T-helper 2 cell treated with Interferon-gamma antibody and Interleukin-4, amounts not matched to agents 5 μg/mL and 100 μg/mL, for 36 hours (primary cell): ENCODE measurements at places on chromosomes 16 and 17.

DNA sequence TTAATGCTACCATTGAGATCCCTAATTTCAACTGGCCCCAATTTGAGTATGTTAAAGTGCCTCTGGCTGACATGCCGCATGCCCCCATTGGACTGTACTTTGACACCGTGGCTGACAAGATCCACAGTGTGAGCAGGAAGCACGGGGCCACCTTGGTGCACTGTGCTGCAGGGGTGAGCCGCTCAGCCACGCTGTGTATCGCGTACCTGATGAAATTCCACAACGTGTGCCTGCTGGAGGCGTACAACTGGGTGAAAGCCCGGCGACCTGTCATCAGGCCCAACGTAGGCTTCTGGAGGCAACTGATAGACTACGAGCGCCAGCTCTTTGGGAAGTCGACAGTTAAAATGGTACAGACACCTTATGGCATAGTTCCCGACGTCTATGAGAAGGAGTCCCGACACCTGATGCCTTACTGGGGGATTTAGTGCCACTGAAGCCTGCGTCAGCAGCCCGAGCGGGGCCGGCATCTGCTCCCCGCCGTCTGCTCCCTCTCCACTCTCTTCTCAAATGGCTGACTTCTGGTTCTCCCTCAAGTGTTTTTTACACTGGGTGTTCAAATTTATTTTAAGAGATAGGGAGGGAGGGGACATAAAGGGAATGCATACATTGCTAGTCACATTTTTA lies 22.9 kb downstream of the DUSP14 start:
- no peak for DNase-seq

- DNase-seq, result no peak
Measured at GRCh38 chr17:36525113-36525512, 9.6 kb downstream of the MYO19 start.

- DNase-seq, result peak; percentile 54
Measured at GRCh38 chr17:76199469-76199868, 40.8 kb downstream of the RNF157 start.

GRCh38 chr16:12474047-12474446 lies 329.6 kb downstream of the CPPED1 start:
- DNase-seq, result no peak

- no peak for DNase-seq
Measured at GRCh38 chr16:28938721-28939120, 7.0 kb downstream of the CD19 start.

GRCh38 chr16:31134625-31135534 lies 647 bp downstream of the PRSS8 start:
- DNase-seq, result no peak

GRCh38 chr17:82876602-82877379 lies 37.0 kb upstream of the ZNF750 start:
- no peak for DNase-seq

DNA sequence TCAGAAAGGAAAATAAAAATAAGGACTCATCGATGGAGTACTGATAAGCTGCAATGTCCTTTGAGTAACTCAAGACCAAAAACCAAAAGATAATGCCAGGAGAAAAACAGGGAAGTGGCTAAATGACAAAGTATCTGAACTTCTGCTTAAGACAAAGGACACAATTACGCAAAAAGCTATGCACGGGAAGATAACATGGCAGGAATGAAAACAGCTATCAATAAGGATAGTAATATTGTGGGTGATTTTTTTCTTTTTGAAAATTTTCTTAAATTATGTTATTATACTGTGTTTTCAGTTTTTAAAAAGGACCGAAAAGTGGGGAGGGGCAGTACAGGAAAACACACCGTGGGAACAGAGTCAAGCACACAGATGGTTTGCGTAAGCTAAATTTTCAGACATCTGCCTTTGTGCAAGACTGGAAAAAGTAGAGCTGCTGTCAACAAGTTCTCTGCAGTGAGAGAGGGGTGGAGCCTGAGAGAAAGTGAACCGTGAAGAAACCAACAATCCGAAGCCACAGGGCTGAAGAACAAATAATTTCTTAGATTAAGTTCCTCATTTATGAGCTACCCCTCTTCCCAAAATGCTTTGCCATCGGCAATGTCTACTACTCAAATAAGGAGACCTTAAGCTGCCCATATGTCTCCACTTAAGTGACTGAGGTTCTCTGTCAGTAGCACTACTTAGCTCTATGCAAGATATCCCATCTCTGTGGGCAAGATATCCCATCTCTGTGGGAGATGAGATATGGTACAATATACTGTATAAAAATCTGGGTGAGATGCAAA lies 99.9 kb upstream of the CORO6 start:
- no peak for DNase-seq

- no peak for DNase-seq
Measured at GRCh38 chr17:62823111-62823893, 15.2 kb upstream of the MARCHF10 start.

DNA sequence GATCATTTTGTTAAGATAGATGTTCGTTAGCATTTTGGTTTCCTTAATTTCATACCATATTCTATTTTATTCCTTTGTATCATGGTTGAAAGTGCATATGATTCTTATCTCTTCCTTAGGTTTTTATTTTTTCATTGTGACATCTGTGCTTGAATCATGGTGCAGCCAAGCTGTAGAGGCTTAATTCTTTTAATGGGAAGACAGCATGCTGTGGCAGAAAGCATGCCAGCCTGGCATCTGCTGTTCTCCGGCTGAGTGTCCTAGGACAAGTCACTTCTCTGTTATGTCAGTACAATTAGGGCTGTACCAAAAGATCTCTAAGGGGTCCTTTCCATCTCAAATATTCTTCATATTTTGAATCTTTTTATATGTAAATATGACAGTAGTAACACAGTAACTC lies 68.5 kb upstream of the PMFBP1 start:
- DNase-seq, result no peak

GRCh38 chr17:42142371-42142896 lies 12.4 kb downstream of the RAB5C start:
- DNase-seq, result no peak

DNA sequence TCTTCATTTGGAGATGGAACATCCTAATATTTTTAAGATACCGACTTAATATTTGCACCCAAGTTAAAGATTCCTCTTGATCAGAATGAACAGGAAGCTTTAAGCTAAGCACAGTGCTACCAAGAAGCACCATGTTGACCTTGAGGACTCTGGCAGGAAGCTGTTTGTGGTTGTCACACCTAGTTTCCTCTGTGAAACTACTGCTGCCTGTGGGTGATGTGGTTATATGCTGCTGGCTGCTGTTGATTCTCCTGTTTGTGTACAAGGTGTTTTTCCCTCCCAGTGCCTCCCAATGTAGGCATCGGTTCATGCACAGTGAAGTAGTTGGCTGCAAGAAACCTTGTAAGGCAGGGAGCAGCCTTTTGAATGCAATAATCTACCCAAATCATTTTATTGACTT lies 23.4 kb downstream of the RBL2 start:
- DNase-seq, result peak; percentile 79

GRCh38 chr16:12459391-12460063 lies 344.2 kb downstream of the CPPED1 start:
- no peak for DNase-seq

DNA sequence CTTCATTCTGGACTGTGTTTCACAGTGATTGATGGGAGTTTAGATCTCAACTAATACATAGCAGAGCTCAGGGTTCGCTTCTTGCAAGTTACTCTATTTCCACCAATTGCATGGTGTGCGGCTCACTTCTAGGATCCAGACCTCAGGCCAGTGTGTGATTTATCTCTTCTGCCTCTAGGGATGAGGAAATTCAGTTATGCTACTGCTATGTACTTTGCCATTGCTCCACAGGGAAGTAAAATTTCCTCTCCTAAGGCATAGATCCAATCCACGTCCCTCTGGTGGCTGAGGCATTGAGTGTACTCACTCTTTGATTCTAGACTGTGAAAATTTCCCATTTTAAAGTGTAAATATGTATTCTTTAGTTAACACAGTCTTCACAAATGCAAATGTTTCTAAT lies 214.1 kb downstream of the HS3ST3B1 start:
- DNase-seq, result no peak

DNA sequence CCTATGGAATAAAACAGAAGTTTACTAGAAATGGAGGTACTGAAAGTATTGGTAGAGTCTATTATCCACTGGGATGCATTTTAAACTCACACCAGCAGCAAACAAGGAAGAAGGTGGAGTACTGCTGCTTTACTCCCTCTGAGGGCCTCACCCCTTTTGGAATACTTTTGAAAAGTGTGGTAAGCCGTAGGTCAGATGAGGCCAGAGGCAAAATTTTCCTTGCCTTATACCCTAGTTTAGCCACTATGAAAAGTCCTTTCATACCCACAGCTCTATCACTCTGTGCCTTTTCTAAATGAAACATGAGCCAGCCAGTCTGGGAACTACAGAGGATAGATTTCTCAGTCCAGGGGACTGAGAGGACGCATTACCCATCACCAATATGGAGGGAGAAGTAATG lies 14.0 kb downstream of the GDE1 start:
- DNase-seq, result no peak

DNA sequence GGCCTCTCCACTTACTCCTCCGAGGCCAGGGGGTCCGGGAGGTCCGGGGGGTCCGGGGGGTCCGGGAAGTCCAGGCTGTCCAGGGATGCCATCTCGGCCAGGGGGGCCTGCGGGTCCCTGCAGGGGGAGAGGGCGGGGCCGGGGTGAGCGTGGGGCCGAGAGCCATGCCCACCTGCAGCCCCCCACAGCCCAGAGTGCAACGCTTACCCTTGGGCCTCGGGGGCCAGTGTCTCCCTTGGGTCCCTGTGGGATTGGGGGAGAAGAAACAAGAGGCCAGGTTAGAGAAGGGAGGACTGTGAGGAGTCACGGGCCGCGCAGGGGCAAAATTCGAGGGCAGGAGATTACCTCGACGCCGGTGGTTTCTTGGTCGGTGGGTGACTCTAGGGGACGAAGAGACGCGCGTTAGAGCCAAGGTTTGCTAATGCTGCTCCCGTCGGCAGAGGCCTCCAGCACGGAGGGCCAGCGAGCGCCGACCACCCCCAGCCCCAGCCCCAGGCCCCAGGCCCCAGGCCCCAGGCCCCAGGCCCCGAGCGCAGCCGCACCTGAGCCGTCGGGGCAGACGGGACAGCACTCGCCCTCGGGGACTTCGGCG lies 2.1 kb downstream of the COL1A1 start:
- DNase-seq, result no peak
